ENCODE measurements at places on chromosomes 1 and 21.
A peak's percentile ranks its signal among the peaks of the same experiment; 100 is the strongest.

GRCh38 chr1:116166011-116166571 lies 54.9 kb downstream of the MAB21L3 start:
- no peak for DNase-seq

DNA sequence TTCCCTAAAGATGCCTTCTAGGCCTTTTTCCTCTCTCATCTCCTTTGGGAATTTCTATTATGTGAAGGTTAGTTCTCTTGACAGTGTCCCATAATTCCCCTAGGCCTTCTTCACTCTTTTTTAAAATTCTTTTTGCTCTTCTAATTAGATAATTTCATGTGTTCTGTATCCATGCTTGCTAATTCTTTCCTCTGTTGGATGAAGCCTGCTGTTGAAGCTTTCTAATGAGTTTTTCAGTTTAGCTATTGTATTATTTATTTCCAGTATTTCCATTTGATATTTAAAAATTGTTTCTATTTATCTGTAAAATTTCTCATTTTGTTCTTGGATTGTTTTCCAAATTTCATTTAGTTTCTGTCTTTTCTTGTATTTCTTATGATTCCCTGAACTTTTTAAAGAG lies 28.5 kb upstream of the FAM163A start:
- no peak for DNase-seq

- DNase-seq = no peak
These were observed 15.0 kb upstream of the ANGPTL1 start for GRCh38 chr1:178885869-178886268.

GRCh38 chr1:111219557-111220286 lies 7.8 kb upstream of the CHI3L2 start:
- DNase-seq = peak; percentile 72

DNA sequence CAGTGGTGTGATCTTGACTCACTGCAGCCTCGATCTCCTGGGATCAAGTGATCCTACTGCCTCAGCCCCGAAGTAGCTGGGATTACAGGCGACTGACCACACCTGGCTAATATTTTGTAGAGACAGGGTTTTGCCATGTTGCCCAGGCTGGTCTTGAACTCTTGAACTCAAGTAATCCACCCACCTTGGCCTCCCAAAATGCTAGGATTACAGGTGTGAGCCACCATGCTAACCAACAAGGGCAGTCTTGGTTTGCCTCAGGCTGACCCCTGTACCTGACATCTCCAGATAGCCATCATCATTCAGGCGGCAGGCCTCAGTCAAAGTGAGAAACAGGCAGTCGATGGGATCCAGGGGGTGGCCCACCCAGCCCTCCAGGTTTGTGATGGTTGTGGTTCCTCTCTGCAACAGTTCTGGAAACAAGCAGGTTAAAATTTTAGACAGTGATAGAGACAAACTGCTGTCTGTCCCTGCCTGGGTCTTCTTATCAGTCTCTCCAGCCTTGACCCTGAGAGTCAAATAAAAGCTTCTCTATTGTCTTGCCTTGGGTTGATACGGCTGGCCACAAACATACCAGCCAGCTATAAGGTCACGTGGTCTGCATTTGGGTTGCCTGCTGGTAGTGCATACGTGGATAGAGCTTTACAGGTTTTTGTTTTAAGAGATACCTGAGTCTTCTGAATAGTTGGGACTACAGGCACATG lies 26.8 kb downstream of the UROD start:
- no peak for DNase-seq

DNA sequence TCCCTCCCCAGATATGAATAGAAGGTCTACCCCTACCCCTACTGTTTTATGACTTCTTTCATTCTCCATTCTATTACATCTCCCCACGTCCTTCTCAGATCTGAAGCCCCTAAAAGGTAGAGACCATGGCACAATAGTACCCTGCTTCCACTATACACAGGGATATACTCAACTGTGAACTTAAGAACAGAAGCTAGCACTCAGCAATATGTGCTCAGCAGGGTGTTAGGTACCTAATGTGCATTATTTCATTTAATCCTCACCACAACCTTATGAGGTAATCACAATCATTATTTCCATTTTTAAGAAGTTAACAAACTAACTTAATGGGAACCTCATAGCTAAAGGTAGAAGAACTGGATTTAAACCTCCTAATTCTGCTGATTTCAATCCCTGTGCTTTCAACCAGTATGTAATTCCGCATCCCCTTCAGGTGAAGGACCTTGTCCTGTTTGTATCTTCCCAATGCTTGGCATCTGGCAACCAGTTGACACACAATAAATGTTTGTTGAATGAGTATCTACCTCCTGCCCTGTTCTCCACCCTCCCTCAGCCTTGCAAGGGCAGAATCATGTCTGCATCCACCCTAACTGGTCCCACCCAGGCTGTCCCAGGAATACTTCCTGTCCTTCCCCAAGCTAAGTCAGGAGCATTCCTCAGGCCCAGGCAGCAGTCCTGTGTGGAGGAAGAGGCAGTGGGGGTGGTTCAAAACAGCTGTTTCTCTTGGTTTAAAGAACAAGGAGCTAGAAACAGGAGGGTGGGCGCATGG lies 6.5 kb downstream of the DENND2D start:
- DNase-seq = no peak

DNA sequence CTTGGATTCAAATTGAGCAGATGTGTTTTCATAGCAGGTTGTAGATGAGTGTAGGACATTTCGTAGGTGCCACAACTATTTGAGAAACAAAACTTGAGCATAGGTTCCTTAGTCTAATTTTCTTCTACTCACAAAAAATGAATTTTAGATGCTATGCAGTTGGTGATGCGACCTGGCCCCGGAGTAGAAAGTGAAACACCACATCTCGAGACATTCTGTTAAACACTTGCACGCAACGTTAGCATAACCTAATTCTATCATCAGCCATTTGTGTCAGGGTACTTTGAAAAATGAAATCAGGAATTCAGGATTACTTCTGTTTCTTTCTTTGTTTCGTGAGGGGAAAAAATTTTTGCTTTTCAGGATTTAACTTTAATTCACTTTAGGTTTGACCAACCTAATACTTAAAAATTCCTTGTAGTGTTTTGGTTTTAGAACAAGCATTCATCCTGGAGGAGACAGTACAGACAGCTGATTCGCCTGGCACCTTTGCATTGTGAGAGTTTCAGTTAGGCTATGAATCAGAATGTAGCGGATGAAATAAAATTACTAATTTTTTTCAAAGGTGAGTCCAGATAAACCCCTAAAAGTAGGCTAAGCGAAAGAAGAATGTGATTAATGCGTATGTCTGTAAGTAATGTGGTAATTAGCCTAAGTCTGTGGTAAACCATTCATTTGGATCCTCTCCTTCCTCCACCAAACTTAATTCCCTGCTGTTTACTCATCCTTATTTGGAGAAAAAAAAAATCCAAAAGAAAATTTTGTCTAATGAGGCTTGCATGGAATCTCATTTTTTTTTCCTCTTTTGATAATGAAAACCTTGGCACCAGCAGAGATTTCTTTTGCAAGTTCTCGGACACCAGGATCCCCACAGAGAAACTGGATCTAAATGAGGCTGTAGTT lies 44.9 kb downstream of the MAP3K21 start:
- no peak for DNase-seq

- no peak for DNase-seq
These were observed 9.7 kb downstream of the SKI start for GRCh38 chr1:2237773-2238172.

GRCh38 chr1:27967106-27967883 lies 7.5 kb downstream of the XKR8 start:
- no peak for DNase-seq

DNA sequence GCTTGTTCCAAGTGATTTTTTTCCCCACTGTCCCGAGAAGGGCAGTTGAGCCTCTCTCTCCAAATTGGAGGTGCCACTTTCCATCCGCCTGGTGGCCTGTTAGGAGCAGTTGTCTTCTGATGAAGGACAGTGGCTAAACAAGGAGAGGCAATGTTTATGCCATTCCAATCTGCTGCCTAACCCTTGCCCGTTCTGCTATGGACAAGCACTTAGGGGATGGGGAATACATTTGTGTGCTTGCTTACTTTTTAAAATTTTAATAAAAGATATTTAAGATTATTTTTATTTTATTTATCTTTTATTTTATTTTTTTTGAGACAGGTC lies 12.0 kb downstream of the COQ8A start:
- no peak for DNase-seq

DNA sequence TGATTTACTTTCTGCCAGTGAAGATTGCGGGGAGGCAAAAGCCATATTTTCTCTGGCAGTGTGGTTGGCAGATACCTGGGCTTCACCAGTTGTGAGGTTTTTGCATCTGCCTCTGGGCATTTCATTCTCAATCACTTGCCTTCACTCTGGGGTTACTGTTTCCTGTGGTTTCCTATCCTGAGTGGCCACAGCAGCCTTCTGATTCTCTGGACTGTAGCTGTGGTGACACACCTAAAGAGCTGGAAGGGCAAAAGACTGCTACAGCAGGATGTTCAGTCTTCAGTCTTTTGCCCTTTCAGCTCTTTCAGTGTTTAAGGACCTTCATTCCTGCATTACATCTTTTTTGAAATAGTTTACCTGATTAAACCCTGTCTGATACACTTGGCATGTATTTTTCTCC lies 50.5 kb upstream of the GPR52 start:
- no peak for DNase-seq

DNA sequence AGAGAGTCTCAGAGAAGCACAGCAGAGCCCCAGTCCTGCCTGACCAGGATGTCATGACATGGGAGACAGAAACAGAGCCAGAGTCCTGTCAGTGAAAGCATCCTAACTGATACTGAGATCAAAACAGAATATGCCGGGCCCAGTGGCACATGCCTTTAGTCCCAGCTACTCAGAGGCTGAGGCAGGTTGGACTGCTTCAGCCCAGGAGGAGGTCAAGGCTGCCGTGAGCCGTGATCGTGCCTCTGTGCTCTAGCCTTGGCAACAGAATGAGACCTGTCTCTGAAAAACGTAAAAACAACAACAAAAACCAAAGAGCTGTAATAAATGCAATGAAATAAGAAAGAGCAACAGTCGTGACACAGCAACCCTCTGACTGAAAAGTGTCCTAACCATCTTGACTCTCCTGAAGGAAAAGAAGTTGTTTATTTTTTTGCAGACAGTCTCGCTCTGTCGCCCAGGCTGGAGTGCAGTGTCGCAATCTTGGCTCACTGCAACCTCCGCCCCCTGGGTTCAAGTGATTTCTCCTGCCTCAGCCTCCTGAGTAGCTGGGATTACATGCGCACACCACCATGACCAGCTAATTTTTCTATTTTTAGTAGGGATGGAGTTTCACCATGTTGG lies 189.2 kb downstream of the SLC45A1 start:
- no peak for DNase-seq

DNA sequence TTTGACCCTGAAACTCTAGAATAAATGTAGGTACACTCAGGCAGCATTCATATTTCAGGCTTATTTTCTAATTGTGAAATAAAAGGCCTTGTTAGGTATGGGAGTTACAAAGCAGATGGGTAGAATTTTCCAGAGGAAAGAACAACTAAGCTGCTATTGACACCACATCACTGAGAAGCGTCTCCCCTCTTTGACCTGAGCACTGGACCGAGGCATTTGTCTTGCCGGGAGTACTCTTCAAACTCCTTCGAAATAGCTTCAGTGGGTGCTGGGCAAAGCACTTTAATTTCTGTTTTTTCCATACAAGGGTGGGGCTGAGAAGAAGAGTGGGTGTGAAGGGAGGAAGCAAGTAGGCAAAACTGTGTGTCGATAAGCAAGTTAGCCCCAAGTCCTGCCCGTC lies 36.4 kb downstream of the ABCA4 start:
- no peak for DNase-seq

- no peak for DNase-seq
These were observed 84.6 kb downstream of the SELENOF start for GRCh38 chr1:86829321-86829720.

- peak; percentile 32 for DNase-seq
These were observed 777 bp downstream of the NUDT17 start for GRCh38 chr1:145846201-145846612.

DNA sequence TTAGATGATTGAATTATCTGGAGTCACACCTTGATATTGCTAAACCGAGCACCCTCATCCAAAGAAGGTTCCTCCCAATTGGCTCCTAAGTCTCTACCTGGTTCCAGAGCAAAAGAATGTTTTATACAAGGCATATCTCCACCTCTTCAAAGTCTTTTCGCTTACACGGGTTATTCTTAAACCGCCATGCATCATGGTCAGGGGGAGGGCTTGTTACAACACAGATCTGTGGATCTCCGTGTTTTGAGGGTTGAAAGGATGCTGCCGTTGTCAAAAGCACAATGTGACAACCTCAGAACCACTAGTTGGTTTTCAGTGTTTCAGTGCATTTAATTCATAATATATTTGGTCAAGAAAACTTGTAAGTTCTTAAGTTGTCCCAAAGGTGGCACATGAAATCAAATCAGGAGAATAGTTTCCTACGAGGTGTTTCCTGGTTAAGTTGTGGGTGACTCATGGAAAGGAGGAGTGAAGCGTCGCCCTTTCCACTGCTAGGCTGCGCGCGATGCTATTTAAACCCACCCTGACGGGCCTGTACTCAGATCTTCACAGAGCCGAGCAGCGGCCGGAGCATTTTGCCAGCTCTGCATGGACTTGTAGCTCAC lies 1531.6 kb upstream of the TPTE start:
- no peak for DNase-seq

GRCh38 chr1:107572674-107573211 lies 392.2 kb downstream of the VAV3 start:
- no peak for DNase-seq

GRCh38 chr1:23029337-23029736 lies 10.1 kb downstream of the KDM1A start:
- DNase-seq = no peak

DNA sequence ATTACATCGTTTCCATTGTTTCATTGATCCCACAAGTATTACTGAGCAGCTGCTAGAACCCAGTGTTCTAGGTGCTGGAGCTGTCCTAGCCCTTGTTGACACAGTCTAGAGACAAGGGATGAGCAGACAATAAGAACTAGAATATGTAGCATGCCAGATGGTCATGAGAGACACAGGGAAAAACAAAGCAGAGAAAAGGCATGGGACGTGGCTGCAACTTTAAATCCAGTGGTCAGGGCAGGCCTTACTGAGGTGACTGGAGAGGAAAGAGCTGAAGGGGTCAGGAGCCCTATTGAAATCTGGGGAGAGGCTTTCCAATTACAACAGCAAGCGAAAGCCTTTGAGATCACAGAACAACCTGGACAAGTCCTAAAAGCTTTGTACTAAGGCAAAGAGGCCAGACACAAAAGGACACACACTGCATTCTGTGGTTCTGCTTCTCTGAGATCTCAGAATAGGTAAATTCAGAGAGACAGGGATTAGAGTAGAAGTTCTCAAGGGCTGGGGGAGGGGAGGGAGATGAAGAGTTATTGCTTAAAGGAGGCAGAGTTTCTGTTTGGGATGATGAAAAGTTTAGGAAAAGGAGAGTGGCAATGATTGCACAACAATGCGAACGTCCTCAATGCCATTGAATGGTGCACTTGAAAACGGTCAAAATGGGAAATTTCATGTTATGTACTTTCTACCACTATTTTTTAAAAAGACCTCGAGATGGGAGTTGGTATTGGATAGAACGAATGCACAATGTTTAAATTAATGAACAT lies 467.4 kb upstream of the VAMP3 start:
- no peak for DNase-seq
